GM03348 (cell line): ENCODE measurements at places on chromosomes 7 and 10.

DNA sequence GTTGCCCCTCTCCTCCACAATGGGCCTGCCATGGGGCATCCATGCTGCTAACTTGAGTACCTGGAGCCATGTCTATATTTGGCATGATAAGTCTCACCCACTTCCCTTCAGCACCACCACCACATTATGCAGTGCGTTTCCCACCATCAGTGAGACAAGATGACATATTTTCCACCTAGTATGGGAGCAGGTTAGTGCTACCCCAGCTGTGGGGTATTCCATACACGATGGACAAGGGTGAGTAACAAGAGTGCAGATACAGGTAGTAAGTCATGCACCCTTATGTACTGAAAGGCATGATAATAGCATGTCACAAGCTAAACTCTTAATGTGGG, 21.2 kb upstream of the OR2AE1 start:
- DNase-seq = no peak

GRCh38 chr7:128162666-128163065, 78.4 kb upstream of the LEP start:
- no peak for DNase-seq

- peak; percentile 76 for DNase-seq
These were observed 70.3 kb upstream of the MXI1 start for GRCh38 chr10:110137142-110137545.

GRCh38 chr7:21884496-21884895, 61.2 kb downstream of the CDCA7L start:
- no peak for DNase-seq

GRCh38 chr10:33681595-33681994, 347.1 kb upstream of the NRP1 start:
- DNase-seq = no peak

DNA sequence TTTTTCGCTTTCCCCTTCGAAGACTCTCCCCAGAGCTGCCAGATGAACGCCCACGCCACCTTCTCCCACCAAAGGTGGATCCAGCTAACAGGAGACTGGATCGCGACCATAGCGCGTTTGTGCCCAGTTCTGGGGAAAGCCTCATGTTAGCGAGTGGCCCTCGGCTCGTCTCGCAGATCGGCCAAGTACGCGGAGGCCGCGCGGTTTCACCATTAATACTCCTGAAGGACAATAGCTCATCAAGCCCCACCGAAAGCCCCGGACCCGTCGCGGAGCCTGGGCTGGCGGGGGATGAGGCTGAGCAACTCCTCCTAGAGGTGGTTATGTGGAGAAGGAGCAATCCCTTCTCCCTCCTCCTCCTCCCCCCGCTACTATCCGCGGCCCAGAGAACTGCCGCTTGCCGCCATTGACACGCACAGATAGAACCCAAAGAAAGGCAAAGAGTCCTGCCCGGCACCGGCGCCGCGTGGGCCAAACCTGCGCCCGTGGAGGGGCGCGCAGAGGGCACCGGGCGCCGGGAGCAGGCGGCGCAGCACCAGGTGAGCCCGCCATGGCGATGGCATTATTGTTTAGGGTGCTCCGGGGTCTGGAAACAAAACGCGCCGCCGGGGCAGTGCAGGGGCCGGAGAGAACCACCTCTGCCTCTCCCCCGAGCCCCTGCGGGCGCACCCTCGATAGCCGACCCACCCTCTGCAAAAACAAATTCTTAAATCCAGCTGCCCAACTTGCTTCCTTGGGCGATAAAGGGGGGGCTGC, at the start of gene MACROH2A2:
MACROH2A2 (plus strand) TSS at position 385 of the 756 bp plus-strand sequence. CDS start 22,813 bp downstream, outside the sequence.
- peak; percentile 88 for DNase-seq

- DNase-seq = peak; percentile 78
These were observed 25.7 kb upstream of the LRRC4 start for GRCh38 chr7:128056901-128057300.

GRCh38 chr7:929311-929711, 25.2 kb downstream of the ADAP1 start:
- DNase-seq = no peak

GRCh38 chr10:1369665-1370064, 313.5 kb downstream of the WDR37 start:
- no peak for DNase-seq

GRCh38 chr7:2012981-2013380, 219.8 kb downstream of the MAD1L1 start:
- peak; percentile 64 for DNase-seq

DNA sequence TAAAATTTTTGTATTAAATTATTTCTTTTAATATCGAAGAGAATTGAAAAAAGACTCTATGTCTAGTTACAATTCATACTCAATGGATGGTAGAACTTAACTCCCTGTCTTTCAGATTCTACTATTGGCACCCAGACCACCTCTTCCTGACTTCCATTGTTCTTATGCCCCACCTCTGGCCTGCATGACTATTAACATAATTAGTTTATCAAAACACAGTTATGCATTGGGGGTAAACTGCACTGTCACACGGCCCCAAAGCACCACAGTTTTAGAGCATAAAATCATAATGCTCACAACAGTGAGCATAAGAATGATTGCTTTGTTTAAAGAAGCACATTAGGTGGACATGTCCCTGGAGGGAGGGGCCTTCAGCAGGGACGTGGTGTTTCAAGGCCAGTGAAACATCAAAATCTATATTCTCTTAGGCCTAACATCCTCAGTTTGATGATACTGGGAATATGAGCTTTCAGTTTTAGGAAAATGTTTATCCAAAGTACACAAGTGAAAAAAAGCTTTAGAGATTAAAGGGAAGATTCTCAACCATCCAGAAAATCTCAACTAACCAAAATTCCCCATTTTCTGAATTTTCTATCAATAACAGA, 79.8 kb downstream of the NRP1 start:
- DNase-seq = no peak

- peak; percentile 40 for DNase-seq
These were observed 10.1 kb upstream of the TMEM26 start for GRCh38 chr10:61463035-61463909.

GRCh38 chr10:17882557-17882956, 69.2 kb upstream of the SLC39A12 start:
- DNase-seq = peak; percentile 18
